ENCODE measurements at places on chromosomes 6 and 20.

DNA sequence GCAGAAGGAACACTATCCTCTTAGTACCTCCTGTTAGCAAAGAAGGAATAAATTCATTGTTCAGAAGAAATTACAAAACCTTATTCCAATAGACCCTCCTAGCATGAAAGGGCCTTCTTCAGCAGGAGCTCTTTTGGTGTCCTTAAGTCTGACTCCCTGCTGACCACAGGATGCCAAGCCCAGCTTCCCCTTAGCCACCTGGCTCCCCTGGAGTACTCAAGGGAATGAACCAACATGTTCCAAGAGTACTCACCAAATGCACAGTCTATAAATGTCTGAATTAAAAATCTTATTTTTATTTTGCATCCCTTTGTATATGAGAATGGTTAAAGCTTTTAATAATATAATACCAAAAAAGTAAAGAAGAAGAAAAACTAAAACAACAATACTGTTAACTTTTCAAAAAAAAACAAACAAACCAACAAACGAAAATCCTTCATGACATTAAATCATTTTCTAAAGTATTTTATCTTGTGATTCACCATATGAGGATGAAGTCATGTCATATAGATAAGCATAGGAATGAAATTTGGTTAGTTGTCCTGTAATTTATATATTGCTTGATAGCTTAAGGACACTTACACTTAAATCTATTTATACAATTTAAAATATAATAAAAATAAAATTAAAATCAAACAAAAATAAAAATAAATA lies 1355.1 kb downstream of the HACE1 start:
- no peak for DNase-seq

- DNase-seq: no peak
Measured at GRCh38 chr6:131730264-131730663, 19.4 kb upstream of the CTAGE9 start.

DNA sequence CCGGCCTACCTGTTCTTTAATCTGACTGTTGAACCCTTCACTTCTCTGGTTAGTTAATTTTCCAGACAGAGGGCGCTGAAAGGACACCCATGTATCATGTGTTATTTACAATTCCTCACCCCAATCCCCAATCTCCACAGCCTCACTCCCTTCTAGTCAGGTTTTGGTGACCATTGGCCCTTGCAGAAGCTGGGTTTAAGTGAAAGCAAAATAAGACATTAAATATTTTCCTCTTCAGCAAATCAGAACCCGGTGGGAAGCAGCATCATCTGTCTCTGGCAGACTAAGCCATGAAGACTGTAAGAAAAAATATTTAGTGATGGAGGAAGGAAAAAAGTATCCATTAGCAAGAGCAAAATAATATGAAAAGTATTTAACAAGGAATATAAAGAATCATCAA lies 9.4 kb upstream of the HLA-DQA1 start:
- no peak for DNase-seq

DNA sequence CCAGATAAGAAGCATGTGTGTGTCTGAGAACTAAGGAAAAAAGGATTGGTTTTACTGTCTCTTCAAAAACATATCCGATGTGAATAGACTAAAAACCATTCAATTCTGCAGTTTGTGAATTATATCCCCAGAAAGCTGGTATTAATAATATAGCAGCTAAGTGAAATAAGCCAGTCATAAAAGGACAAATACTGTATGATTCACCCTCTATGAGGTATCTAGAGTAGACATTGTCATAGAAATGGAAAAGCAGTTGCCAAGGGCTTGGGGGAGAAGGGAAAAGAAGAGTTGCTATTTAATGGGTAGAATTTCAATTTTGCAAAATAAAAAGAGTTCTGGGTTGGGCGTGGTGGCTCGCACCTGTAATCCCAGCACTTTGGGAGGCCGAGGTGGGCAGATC lies 137.5 kb downstream of the ATXN1 start:
- no peak for DNase-seq

- DNase-seq: no peak
Measured at GRCh38 chr6:148027201-148027600, 315.4 kb upstream of the SASH1 start.

DNA sequence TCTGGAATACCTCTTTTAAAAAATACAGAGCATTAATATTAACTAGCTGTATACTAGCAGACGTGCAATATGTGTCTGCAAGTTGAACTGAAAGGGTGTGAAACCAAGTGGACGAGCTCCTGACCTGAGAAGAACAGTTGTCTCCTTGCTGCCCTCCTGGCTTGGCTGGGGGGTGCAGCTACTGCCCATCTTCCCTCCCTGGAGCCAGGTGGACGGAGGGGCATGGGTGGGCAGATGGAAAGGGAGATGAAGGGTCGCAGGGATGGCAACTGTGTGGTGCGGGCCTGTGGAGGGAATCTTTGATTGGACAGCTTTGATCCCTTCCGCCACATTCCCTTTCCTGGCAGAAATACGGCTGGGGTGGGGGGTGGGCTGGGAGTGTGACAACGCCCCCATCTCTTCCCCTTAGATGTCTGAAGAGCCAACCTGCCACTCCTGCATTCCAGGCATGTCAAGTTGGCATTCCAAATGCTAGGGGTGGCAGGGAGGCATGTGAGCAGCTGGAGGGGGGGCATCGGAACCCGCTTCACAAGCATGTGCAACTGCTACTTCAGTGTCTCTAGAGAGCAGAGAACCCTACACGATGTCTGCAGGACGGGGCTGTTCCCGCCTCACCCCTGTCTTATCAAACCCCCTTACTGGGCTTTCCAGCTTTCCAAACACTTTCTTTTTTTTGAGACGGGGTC lies 37.3 kb downstream of the SRSF3 start:
- DNase-seq: no peak

DNA sequence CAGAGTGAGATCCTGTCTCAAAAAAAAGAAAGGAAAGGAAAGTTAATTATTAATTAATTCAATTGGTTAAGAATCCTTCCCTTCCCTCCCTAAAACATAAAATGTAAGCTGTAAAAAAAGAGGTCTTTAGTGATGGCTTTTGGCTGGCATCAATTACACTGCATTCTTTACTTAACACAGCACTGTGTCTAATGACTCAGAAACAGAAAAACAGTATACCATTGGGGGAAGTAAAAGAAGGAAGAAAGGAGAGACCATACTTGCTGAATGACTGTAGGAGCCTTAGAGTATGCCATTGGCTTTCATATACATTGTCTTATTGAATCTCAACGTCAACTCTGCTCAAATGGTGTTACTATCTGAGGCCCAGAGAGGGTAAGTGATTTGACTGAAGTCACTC lies 18.3 kb upstream of the CITED2 start:
- DNase-seq: no peak

- no peak for DNase-seq
Measured at GRCh38 chr20:3339076-3339475, 68.4 kb downstream of the DNAAF9 start.

DNA sequence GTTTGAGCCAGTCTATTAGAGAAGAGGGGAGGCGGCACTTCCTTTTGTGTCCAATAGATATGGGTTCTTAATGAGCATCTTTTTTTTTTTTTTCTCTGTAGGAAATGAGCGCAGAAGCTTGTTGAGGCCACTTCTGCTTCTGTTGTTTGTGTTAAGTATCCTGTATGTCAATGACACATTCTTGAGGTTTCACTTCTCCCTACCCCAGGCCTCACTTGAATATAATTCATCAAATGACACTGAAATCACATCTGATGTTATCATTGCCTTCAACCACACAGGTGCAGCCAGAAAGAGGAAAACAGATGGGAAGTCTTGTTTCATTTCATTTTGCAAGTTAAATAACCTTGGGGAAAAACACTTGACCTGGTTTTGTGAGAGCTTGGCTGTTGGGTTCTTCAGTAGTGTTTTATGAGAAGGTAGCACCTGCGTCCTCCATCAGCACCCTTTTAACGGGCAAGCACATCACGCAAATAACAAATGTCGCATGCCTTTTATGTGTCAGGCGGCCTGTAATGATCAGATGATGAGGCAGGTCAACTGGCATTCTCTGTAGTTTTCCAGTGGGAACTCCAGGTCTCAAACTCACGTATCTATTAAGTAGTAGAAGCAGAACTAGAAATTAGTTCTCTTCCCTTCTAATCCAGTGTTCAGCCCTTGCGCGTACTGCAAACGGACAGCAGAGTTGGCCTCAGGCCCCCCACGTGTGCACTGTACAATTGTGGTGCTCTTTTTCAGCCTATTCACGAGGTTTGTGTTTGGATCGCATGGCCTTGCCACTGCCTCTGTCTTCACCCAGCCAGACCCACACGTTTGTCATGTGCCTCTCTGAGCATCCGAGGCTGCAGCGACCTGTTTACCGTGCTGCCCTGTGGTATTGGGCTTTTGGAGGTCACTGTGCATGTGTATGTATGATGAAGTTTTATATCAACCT lies 23.5 kb downstream of the PLEKHG1 start:
- DNase-seq: no peak

DNA sequence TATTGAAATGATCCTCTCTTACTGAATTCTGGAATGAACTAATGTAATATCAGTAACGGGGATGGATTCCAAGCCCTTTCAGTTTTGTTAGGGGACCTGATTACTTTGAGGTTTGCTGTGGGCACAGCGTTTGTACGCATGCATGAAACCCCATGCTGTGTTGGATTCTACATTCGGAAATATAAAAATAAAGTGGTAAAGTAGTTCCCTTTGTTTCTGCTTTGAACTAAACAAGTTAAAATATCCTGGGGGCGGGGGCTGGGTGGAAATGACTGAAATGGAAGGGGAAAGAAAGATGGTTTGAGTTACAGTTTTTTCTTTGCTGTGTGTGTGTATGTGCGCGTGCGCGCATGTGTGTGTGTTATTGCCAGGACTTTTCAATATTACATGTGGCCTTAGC lies 196.5 kb upstream of the OPRM1 start:
- DNase-seq: no peak

DNA sequence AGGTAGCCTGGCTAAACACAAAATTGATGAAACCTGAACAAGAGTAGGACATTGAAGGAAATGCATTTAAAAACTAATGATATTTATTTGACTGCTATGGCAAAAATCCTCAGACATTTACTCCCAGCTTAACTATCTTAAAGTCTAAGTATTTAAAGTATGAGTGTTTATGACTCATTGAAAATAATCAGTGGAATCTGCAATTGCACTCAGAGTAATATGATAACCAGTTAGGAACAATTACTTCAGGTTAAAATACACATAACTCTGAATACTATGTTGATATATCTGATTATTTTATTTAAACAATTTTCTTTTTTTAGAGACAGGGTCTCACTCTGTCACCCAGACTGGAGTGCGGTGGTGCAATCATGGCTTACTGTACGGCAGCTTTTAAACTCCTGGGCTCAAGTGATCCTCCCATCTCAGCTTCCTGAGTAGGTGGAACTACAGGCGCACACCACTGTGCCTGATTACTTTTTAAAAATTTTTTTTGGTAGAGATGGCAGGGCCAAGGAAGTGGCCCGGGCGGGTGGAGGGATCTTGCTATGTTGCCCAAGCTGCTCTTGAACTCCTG lies 43.9 kb downstream of the FILIP1 start:
- DNase-seq: no peak

DNA sequence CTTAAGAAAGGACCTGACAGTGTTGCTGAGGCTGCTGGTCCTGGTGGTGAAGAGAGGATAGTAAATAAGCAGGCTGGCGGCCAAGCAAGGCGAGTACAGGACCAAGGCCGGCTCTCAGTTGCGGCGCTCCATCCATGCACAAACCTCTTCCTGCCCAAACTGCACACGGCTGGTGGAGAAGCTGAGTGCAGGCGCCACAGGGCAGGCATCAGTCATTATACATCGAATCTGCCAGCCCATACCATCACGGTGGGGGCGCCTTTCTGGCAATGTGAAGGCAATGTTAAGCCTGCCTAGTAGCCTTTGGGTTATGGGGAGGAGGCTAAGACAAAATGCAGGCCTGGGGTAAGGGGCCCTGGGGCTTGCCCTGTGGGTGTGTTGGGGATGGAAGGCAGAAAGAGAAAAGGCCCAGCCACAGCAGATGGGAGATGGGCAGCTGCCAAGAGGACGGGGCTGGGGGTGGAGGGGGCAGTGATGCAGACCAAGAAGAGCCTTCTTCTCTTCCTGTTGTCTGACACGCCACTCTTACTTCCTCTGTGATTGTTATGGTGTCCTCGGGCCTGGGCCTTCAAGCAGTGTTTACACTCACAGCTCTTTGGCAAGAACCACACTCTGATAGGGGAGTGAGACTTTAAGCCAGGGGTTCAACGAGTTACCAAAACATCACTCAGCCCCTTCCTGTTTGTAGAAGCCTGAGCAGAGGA lies 20.3 kb upstream of the KCNK16 start:
- DNase-seq: no peak

Data from iPS DF 19.7 (cell line).